Activated effector memory CD4-positive, alpha-beta T cell treated with Interleukin-2 at 50 U/mL for 16 hours (primary cell): ENCODE measurements at places on chromosomes 5 and 9.

DNA sequence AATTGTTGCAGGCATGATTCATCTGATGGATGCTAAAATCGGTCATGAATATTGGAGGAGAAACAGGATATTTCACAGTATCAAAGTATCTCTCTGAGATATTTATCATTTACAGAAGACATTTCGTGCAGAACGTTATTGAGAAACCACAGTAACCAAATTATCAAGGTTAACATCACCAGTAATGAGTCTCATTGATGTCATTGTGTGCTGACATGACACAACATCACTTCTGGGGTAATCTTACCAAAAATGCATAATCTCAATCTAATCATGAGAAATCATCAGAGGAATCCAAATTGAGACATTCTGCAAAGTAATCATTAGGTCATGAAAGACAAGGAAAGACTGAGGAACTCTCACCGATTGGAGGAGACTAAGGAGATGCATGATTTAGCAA is 42.7 kb downstream of the C5orf22 start:
- no peak for DNase-seq

DNA sequence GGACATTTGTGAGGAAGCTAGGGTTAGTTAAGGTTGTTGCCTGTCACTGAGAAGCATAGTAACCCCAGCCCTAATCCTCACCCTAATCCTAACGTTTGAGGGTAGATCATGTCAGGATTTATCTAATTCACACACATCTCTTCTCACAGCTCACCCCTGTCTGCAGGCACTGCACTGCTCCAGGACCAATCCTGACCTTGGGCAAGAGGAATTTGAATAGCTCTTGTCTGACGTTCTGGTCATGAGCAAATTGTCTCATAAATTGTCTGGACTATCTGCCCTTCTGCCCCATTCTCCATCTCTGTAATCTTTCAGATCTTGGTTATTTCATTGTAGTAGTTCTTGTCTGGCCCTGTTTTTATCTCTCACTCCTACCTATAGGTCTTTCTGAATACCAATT is 18.7 kb downstream of the CRHBP start:
- no peak for DNase-seq

DNA sequence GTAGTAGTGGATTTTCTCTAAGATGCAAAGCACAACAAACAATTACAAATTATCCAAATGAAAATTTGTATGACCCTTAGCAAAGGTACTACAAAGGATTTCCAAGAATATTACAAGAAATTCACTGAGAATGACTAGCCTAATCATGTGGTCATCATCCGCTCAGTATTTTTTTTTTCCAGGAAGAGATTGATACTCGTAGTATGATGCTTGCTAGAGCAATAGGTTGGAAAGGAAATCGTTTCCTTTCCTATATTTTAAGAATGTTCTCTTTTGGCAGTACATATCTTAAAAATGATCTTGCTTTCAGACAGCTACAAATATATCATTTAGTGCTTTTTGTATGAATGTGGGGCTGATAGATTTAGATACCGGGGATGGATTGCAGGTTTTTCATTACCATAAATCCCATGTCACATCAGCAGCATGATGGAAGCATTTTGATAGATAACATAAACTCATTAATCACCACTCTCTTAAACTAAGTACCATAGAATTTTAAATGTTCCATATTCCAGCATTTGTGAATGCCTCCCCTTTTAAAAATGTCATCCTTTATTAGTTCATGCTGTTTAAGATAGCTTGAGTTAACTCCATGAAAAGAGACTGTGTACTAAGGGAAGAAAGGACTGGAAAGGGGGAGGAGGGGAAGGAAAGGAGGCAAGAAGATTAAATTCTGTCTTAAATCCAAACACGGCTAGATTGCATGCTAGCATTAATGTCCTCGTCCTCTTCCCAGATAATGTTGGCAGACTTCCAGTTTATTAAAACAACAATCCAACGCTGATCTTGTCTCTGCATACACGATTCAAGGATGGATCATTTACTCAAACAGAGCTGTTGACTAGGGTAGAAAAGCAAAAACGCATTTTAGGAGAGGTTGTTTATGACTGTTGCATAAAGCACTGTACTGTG is 311.7 kb upstream of the ZNF608 start:
- no peak for DNase-seq

GRCh38 chr9:116163293-116164055 is 9.9 kb downstream of the PAPPA start:
- DNase-seq = no peak

DNA sequence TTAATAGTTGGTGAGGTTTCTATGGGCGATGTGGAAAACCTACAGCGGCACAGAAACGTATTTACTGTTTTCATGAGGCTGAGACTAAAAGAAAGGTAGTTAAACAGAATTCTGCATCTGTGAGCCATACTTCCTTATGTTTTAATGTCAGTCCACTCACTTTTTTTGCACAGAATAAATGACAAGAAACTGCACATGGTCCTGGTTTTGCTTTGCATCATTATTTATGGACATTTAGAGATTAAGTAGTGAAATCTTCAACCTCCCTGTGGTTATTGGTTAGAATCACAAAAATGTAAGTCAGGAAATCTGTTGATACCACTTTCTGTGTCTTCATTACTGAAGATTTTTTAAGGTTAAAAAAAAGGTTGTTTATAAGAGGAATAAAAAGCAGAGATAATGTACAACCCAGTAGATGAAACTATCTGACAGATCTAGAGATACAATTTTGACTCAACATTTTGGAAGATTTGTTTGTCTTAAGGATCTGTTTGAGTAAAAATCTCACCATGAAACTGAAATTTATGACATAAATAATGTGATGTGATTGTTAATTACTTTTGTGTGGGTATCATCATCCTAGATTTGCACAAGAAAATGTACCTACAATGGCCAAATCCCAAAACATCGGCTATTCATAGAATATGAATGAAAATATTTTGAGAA is 2.4 kb downstream of the PRR16 start:
- no peak for DNase-seq

GRCh38 chr9:135516132-135516860 is 4.9 kb upstream of the LCN1 start:
- no peak for DNase-seq

- DNase-seq = no peak
These were observed 4.5 kb downstream of the EGR1 start for GRCh38 chr5:138469540-138470321.

DNA sequence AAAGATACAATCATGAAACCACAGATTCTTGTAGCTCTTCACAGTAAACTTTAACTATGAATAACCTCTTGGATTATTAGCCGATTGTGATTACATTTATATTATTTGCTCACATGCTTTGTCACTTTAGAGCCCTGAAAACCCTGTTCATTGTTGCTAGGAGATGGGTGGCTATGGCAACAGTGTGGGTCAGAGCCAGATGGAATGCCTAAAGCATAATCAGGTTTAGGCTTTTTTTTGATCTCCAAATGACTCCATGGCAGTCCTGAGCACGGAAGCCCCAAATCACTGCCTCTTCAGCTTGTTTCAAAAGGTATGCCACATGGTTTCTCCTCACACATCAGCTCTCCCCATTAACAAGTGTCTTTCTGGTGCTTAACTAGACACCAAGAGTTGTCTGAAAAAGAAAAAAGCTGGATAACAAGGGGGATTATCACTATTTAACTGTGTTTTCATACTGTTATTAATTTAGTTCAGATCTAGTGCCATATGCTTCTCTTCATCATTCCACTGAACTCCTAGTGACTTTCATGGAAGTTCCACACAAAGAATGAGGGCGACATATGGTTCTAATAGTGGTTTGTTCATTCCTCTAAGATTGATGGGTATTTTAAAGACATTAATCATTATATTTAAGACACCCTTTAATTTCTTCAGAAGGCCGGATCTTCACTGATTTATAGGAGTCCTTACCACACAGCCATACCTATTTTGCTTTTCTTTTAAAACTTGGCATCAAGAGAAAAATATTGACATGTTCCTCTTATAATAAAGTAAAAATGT is 88.8 kb upstream of the PAM start:
- no peak for DNase-seq

DNA sequence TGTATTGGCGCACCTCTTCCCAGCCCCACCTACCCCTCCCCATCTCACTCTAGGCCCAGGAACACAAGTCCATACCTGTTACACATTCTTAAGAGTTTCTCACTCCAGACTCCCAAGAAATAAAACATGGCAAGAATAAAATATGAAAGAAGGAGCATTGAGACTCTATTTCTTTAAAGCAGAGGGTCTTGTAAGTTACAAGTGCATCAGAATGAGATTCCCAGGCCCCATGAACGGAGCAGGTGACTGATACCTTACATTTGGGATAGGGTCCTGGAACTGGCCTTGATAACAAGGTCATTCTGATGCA is 5.7 kb downstream of the EGR1 start:
- DNase-seq = no peak

- no peak for DNase-seq
These were observed 213.6 kb downstream of the AGTPBP1 start for GRCh38 chr9:85528142-85528541.

DNA sequence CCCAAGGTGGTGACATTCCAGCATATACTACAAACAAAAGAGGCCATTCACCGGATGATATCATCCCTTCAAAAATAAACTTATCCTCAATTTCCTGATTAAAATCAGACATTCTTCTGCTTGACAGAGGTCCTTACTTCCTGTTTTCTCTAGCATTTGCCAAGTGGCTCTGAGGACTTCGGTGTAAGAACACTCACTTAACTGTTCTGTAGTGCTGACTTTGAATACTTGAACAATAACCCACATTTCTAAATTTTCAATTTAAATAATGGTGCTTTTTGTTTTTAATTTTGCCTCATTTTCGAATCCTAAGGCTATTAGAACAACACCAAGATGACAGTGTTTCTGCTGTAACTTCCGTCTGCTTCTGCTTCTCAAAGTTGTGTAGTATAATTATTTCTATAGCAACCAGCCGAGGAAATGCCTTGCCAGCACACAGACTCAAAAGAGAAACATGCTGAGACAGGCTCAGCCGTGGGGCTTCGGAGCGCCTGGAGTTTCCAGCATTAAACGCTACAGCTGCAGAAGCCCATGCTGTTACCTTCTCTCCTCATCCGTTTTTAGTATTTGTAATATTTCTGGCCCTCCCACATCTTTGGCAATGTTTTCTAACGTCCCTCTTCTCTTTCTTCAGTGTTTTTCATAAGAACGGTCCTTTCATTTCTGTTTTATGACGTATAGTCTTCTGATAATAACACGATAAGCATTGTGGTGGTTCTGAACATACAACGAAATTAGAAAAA is 19.5 kb upstream of the ANXA1 start:
- DNase-seq = peak; percentile 53

DNA sequence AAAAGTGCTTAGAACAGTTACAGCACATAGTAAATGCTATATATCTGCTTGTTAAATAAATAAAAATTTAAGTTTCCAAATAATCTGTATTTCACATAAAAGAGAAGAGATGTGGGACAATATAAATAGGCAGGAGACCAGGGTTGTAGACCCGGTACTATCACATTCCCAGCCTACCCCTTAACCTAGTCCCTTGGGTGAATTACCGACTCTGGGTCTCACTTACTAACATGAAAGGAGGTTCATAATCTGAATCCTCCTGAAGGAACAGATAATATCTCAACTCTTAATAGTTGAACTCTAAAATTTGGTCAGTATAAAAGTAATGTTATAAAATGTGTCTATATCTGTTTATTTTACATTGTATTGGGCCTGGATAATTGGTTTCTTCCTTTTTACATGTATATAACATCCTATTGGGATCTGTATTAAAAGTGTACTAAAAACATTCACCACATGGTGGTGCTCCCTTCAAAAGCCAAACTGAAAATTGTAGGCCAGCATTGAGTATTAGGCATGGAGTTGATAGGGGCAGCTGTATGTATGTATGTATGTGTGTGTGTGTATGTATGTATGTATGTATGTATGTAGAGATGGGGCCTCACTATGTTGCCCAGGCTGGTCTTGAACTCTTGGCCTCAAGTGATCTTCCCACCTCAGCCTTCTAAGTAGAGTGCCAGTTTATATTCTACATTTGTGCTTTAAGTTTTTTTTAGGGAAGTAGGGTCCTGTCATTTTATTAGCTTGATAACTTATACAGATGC is 64.2 kb upstream of the ABL1 start:
- no peak for DNase-seq

DNA sequence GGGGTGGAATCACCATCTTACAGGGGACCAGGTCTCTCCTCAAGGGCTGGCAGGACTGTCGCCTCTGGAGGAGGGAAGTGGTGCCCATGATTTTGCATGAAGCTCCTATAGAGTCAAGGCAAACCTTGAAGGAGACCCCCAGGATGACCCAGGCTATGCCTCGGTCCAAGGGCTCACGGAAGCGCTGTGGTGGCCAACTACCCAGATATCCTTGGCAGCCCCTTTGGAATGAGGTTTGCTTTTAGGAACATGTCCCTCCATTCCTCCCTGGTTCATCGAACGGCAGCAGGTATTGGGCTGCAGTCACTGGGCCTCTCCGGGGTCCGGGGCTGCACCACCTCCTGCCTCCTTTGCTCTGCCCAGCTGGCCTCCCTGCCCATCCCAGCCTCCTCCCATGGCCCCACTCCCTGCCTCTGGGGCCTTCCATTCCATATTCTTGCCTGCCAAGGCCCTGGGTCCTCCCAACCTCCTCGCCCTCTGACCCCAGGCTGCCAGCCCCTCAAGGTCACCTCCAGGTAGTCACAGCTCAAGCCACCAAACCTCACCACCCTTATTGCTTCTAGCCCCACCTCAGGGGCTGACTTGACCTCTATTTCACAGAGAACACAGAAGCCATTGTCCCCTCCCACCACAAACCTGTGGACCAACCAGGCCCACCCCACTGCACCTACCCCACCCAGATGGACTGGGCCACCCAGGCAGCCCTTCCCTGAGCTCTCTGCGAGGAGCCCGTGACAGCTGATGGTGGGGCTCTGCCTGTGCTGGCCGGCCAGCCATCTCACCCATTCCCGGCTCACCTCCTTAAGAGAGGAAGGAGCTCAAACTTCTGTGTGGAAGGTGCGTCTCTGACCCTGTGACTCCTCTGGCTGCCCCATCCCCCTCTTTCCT is 3.6 kb upstream of the IL3 start:
- DNase-seq = no peak

GRCh38 chr9:4980086-4980727 is 4.9 kb upstream of the JAK2 start:
- DNase-seq = no peak

DNA sequence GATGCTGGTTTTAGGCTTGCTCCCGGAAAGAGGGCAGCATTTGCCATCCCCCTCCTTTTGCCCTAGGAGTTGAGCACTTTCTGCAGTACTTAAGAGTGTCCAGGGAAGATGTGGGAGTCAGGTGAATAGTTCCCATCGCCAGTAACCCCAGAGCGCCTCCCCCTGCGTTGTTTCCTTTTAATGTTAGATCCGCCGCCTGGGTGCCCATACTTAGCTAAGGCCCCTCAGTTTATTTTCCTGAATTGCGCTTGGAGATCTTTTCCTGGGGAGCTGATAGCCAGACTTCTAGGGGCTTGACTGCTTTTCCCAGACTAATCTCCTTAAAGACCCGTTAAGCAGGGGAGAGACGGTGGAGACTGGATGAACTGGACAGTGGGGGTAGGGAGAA is 377 bp upstream of the PCDHAC2 start:
- no peak for DNase-seq

GRCh38 chr9:87401681-87402080 is 96.0 kb upstream of the DAPK1 start:
- no peak for DNase-seq

GRCh38 chr9:36749461-36749860 is 176.8 kb downstream of the MELK start:
- DNase-seq = no peak
